Bone marrow (tissue), 2 donors: ENCODE measurements at places on chromosomes 16 and 17.

- no peak for DNase-seq
Measured at GRCh38 chr17:28391401-28391800, 14.6 kb downstream of the SLC46A1 start.

GRCh38 chr17:71764505-71764904, 356.3 kb upstream of the SOX9 start:
- DNase-seq, result no peak

- DNase-seq, result peak; percentile 6
Measured at GRCh38 chr17:69207151-69207550, 21.5 kb downstream of the ABCA10 start.

DNA sequence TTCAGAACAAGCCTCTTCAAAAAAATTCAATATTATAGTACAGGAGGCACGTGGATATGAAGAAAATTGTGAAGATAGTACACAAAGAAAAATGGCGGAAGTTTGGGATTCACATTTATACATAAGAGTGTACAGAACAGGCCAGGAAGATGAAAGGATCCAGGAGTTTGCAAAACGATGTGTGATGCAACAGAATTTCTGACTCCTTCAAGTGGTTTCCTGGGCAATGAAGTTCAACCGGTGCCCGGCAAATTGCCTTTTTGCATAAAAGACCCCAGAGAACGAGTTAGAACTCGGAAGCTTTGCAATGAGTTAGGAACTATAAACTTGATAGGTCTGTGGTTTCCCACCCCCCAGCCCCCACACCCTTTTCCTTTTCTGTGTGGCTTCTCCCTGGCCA, 189.1 kb downstream of the SALL1 start:
- no peak for DNase-seq

DNA sequence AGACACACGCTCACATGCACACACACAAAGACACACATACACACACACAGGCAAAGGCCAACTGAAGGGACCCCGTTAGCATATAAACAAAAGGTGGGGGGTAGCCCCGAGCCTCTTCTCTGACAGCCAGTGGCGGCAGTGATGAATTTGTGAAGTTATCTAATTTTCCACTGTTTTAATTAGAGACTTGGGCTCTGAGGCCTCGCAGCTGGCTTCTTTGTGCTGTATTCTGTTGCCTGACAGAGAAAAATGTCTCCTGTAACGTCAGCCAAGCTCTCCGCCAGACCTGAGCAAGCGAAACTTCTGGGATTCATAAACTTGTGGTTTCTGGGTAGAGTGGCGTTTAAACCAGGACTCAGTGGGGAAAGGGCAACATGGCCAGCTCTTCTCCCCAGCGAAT, 113.9 kb upstream of the FOXF1 start:
- DNase-seq, result no peak

GRCh38 chr17:9380361-9380760, 195.3 kb downstream of the STX8 start:
- no peak for DNase-seq

DNA sequence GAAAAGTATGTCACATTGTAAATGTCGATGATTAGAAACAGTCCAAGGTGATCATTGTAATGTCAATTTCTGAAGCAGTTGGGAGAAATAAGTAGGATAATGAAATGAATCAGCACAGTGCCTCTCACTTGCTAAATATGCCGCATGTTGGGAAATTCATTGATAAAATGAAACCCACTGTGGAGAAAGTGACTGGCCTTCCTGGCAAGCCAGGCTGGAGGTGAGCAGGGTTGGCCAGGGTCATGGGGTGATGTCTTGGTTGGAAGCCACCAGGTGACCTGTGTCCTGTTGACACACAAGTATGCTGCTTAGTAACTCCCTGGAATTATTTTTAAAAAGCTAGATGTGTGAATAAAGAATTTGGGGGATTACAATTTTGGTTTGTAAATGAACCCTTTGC, 14.9 kb upstream of the WNT9B start:
- DNase-seq, result no peak

DNA sequence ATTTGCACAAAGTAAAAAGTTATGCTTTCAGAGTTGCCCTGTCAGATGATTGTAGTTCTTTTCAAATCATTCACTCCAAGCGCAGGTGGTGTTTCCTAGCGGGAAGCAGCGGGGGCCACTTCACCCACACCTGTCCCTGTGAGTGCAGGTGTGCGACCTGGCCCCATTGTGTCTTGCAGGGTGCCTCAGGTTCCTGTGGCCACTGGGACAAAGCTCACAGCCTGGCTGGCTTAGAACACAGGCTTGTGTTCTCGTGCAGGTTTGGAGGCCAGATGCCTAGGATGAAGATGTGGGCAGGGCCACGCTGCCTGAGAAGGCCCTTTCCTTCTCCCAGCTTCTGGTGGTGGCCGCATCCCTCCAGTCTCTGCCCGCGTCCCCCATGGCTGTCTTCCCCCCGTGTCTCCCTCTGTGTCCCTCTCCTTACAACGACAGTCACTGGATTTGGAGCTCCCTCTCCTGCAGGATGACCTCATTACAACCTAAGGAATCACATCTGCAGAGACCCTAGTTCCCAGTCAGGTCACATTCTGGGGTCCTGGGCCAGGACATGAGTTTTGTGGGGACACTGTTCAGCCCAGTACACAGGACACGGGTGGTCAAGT, 90.5 kb downstream of the NPIPB11 start:
- no peak for DNase-seq

GRCh38 chr17:42989726-42990652, 8.2 kb upstream of the RPL27 start:
- no peak for DNase-seq

DNA sequence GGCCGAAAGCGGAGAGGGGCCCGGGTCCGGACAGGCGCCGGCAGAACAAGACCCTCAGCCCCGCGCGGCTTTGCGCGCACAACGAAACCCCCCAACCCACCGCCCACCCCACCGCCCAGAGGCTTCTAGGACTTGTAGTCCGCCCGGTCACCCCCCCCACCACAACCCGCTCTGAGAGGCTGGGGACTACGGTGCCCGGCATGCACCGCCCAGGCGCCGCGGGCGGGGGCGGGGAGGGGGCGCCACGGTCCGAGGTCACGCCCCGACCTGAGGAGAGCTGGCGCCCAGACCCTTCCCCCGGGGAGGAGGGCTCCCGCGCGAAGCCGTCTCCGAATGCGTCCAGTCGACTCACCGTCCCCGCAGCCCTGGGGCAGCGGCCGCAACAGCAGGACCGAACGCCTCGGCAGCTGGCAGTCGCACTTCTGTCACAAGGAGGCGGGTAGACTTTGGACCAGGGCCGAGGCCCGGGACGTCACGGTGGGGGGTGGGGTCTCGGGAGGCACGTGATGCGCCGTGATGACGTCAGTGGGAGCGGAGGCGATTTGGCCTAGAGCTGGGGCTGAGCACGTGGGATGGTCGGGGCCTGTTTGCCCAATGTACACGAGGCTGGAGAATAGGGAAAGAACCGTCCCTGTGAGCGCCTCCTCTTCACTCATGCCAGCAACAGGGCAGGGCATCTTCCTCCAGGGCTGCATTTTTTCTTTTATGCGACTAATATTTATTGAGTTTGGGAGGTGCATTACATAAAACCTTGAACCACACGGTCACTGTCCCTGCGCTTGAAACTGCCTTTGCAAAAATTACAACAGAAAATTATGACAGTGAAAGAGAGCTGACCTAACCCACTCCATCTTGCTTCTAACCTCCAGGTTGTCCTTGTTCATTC, at the start of gene CDIP1:
Gene CDIP1, minus strand, starts transcription at position 424 of the 886 bp plus-strand sequence. CDS start 24,643 bp downstream, outside the sequence.
- peak; percentile 96 for DNase-seq

DNA sequence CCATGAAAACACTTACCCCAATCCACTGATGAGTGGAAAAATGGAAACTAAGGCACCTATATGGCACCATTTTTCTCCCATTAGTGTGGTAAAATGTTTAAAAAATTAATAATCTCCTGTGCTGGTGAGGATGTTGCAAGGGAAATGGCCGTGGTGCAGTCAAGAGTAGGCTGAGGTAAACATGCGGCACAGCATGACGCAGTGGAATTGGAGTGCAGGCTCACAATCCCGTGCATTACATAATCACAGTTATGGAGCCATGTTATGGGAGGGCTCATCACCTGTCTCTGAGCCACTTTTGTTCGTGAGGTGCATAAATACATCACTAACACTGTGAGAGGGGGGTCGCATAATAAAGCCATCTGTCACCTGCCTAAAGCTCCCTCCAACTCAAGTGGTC, 164.4 kb upstream of the XYLT1 start:
- DNase-seq, result no peak

GRCh38 chr16:52473096-52473495, 73.8 kb downstream of the TOX3 start:
- no peak for DNase-seq

DNA sequence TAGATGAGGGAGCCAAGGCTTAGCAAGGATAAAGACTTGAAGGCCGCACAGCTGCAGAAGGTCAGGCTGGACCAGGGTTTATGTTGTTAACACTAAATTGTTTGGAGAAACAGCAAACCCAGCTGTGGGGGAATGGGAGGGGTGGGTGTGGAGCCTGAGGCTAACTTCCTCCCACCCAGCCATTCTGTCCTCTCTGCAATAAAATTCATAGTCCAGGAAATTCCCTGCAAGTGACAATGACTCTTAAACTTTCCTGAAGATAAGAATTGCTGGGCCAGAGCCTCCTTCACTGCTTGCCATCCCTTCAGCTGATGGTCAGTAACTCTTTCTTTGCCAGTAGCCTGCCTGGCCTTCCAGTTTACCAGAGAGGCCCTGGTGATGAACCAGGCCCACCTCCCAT, 19.4 kb upstream of the ATP5MC1 start:
- no peak for DNase-seq

DNA sequence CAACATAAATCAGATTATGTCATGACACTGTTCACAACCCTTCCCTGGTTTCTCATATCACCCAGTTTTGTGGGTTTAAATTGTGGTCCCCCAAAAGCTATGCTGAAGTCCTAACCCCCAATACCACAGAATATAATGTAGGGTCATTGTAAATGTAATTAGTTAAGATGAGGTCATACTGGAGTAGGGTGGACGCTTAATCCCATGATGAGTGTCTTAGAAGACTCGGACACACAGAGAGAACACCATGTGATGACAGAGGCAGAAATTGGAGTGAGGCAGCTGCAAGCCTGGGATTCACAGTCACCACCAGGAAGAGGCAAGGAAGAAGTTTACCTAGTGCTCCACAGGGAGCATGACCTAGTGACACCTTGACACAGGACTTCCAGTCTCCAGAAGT, 197.8 kb downstream of the SALL1 start:
- DNase-seq, result no peak

- DNase-seq, result no peak
Measured at GRCh38 chr17:43019418-43019817, 2.8 kb downstream of the VAT1 start.

- peak; percentile 19 for DNase-seq
Measured at GRCh38 chr17:72724267-72724666, 368.2 kb downstream of the SLC39A11 start.

DNA sequence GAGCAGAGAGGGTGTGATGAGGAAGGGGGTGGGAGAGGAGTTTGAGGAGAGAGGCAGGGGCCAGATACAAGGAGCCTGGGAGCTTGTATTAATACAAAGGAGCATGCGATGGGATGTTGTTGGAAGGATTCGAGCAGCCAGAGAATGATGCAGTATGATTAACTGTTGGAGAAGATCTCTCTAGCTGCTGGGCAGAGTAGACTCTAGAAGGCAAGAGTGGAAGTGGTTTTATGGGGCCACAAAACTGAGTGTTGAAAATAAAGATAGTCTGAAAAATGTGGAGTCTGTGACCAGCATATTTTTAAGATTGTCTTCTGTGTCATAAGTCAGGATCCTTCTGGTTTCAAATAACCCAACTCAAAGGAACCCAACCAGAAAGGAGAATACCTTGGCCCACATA, 98.3 kb downstream of the MSI2 start:
- DNase-seq, result no peak

DNA sequence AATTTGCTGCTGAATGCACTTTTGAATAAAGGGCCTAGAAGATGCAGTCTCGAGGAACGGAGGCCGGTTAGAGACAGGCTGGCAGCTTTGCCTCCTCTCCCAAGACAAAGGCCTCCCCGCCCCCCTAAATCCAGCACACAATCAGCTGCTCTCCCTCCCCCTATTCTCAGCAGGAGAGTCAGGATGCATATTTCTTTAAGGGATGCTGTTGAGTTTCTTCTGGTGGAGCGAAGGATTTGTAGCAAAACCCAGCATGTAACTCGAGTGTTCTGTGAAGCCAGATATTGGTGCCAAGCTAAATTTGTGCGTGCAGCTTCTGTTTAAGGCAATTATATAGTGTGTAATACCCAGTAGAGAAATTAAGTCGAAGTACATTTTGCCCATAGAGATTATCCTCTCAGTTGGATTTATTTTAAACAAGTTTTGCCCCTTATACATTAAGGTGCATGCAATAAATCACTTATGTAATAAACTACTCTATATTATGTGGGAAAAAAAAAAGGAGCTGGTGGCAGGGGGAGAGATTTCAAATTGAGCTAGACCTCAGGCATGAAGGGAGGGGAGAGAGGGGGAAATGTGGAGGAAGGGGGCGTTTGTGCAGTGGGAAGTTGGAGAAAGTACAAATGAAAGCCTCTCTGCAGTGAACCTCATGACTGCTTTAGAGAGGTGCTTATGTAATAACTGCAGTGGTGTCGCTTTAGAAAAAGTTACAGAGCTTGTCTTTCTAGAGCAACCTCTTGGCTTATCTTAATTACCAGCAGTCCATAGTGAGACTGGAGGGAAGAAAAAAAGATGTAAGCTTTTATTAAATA, 599.2 kb downstream of the MAF start:
- no peak for DNase-seq

DNA sequence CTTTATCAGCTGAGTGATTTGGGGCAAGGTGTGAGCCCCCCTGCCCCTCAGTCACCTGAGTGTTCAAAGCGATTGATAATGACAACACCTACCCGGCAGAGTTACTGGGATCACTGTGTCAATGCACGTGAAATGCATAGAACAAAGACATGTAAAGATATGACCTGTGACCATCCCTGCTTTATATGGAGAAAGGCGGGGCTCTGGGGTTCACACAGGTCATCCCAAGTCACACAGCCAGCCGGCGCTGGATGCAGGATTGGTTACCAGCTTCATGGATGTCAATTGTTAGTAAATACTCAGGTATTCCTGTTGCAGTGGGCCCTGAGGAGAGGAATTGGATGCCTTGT, 64.4 kb downstream of the CRISPLD2 start:
- no peak for DNase-seq

DNA sequence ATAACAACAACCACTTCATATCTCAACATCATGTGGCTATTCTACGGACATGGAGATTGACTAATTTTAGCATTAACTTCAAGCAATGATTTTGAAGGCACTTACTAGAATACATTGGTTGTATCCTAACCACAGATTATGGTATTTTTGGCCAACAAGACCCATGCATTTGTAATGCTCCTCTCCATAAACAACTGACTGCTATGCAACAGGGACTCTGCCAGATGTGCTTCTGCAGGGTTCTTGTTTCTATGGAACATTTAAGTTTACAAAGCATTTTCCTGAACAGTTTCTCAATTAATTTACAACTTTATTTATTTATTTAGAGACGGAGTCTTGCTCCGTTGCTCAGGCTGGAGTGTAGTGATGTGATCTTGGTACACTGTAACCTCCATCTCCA, 178.0 kb downstream of the PARN start:
- no peak for DNase-seq
